ENCODE measurements at places on chromosomes 11 and 22.

- DNase-seq: no peak
These were observed 97.1 kb downstream of the RPL27A start for GRCh38 chr11:8779732-8780131.

- DNase-seq: no peak
These were observed 269.9 kb downstream of the TBC1D22A start for GRCh38 chr22:47032091-47032943.

DNA sequence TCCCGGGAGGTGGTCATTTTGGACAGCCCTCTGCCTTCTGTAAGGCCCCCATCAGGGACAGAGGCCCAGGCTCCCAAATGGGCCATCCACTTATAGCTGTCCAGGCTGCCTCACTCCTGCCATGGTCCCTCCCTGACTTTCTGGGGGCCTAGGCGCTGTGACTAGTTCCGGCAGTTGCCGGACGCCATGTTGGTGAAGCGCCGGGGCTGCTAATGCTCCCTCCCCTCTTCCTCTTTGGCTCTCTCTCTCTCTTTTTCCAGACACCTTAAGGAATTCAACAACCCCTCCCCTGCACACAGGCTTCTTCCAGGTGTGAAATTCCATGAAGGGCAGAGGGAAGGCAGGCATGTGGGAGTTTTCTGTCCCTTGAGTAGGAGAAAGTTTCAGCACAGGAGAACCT, 445.6 kb downstream of the SOX6 start:
- DNase-seq: no peak

GRCh38 chr22:49326558-49326957, 501.1 kb downstream of the BRD1 start:
- DNase-seq: no peak

- DNase-seq: no peak
These were observed at the start of gene SYT12 for GRCh38 chr11:67022961-67023956. Gene SYT12 (plus strand): TSS chr11:67023134. CDS start chr11:67030145, 7,011 bp downstream.

- peak; percentile 16 for DNase-seq
These were observed at the start of gene APBB1 for GRCh38 chr11:6419009-6419631. Gene APBB1 (minus strand): TSS chr11:6419094. CDS start chr11:6411347, 7,747 bp downstream.

DNA sequence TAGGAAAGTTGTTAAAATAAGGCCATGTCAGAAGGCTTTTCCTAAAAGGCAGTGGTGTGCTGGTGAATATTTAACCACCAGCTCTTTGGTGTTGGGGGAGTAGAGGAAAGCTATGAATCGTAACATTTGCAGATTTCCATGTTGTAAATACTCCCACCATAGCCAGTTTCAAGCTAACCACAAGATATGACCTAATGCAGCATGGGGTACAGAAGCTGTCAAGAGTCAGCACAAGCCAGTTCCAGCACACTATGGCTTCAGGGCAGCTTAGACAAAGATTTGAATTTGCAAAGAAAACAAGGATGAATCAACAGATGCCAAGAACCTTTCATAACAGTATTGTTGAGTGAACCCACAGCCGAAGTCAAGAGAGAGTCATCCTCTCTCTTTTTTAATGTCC, 40.0 kb downstream of the COMMD9 start:
- no peak for DNase-seq

- no peak for DNase-seq
These were observed 24.0 kb downstream of the SLC43A1 start for GRCh38 chr11:57491371-57492061.

DNA sequence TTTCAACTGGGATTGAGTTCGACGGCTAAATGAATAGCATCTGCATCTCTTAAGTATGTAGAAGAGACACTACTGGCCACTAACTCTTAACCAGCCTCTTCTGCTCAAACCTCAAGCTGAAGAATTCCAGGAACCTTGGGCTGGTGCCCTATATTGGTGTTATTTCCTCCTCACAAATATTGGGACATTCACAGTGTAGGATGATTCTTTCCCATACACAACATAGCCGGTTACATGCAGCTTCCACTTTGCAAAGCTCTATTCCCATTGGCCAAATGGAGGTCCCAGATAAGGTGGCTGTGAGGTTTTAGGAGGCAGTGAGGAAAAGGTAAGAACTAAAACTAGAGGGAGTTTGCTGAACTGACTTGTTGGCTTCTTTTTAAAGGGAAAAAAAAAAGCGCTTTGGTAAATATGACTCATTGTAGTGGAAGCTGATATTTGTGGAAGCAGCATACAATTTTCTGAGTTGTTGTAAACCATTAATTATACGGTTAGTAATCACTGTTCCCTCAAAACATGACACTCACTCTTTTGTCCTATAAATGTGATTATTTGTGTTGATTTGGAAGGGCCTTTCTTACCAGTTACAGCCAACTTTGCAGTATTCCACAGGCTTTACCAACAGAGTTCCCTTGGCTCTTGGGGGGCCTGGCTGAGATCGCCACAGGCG, 17.6 kb downstream of the C22orf31 start:
- no peak for DNase-seq

- no peak for DNase-seq
These were observed 12.8 kb upstream of the TPCN2 start for GRCh38 chr11:69035946-69036340.

DNA sequence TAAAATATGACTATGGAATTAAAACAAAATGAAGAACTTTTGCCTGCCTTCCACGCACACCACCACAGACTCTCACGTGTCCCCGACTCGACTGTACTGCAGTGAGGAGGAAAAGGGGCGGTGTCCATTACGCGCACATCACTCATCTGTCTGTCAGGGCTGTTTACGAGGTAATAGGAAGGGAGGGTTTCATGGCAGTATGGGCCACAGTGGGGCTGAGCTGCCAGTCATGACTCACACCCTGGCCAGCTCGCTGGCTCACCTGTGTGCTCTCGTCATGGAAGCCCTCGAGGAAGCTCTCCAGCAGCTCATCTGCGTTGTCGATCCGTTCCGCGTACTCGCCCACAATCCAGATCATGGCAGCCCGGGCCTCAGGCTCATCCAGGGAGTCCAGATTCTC, 33.5 kb upstream of the RASL10A start:
- DNase-seq: peak; percentile 88

- no peak for DNase-seq
These were observed 5.5 kb downstream of the ZC3H12C start for GRCh38 chr11:110098645-110099044.

DNA sequence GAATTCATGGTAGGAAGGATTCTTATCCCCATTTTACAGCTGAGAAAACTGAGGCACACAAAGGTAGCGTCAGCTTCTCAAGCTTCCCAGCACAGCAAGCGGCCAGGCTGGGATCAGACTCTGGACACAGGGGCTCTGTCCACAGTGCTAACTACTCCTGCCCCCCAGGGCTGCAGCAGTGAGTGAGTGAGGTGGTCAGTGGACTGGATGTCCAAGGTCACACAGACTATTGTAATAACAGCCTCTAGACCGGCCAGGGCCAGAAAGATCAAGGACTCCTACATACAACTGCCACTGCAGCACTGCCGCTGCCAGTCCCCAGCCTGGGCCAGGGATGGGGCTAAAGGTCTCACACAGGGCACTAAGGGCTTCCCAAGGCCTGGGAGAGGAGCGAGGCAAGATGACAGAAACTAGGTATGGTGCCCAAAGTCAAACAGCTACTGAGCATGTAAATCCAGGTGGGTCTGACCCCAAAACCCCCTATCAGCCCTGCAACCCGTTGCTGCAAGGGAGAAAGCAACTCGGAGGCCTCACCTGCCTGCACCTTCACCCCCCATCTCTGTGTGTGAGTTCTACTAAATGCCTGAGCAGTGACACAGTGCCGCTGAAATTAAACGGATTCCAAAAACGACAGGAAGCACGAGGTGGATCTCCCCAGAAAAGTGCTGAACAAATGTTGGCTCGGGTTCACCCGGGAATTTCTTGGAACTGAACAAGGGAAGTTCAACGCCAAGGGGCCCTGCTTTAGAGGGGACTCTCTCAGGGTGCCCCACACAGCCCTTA, 161.8 kb upstream of the GRK3 start:
- no peak for DNase-seq

GRCh38 chr11:20036626-20037335, 123.5 kb downstream of the DBX1 start:
- DNase-seq: peak; percentile 17

DNA sequence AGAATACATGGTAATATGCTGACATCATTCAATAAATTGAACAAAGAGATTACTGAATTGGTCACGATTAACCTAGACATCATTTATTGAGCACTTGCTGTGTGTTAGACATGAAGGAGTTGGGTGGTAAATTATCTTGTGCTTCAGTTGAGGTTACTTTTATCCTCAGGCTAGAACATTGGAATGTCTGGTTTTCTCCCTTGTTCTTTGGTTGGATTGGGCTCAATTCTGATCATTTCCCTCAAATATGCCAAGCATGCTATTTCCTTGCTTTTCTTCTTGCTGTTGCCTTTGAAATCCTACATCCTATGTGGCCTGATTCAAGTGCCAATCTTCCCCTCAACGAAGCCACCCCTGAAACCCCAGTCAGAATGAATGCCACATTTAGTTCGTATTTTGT, 65.8 kb downstream of the DEUP1 start:
- no peak for DNase-seq

- DNase-seq: no peak
These were observed 34.5 kb downstream of the TENM4 start for GRCh38 chr11:79406376-79406775.

DNA sequence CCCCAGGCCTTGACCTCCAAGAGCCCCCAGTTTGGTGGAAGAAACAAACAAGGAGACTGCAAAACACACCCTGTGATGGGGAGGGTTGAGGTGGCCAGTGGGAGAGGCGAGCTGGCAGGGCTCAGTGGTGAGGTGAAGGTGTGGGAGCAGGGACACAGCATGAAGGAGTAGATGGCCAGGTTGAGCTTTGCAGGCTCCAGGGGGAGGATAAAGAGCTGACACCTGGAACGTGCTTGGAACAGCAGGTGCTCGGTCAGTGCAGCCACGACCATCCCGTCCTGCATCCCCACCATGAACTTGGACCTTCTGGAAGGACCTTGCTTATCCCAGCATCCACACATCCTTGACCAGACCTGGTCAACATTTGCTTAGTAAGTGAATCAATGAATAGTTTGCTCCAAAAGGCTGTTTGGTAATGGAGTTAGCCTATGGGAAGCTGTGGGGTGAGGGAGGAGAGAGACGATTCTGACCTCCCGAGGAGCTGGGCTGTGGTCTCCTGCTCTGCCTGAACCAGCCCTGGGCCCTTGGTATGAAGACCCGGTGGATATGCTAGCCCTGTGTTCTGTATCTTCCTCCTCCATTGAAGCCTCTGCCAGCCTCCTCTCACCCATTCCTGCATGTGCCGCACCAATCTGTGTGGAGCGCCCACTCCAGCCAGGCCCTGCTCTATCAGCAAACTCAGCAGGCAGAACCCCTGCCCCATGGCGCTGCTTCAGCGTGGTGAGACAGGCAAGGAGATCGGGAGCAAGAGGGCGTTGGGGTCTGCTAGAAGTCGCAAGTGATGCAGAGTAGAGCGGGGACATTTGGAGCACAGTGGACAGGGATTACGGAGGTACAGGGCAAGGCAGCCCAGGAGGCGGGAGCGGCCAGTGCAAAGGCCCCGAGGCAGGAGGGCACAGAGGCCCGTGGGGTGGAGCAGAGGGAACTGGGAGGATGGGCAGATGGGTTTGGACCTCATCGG, 9.9 kb downstream of the LINC01488 start:
- no peak for DNase-seq

DNA sequence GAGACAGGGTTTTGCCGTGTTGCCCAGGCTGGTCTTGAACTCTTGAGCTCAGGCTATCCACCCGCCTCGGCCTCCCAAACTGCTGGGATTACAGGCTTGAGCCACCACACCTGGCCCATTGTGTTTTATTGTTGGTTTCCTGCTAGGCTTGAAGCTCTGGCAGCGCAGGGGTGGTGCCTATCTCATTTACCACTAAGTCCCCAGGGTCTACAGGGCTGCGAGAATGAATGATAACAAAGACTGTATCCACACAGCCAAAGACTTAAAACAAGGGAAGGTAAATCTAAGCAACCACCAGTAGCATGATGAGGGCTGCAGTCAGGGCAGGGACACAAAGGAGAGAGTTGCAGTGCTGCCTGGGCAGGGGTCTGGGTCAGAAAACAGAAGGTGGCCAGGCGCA, 37.3 kb upstream of the XBP1 start:
- DNase-seq: no peak

GRCh38 chr11:36409152-36409816, 100.8 kb downstream of the TRAF6 start:
- no peak for DNase-seq

DNA sequence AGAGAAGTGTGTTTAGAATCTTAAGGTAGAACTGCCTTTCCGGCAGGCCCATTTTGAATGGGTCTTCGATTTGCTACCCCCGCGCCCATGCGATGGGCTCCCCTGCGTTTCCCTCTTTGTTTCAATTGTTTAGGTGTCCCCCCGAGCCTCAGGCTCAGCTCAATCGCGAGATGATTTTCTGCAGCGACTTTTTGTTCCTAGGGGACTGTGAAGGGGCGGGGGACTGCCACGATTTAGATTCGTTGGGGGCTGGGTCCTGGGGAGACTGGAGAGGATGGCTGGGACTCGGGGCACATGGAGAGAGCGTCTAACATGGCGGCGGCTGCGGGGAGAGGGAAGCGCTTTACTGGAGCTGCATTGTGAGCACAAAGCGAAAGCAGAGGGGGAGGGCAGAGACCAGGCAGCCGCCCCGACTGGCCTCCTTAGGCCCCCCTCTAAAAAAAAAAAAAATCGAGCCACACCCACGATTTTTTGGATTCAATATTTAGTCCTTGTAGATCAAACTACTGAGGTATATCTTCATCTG, 1.7 kb downstream of the CAPRIN1 start:
- peak; percentile 20 for DNase-seq

DNA sequence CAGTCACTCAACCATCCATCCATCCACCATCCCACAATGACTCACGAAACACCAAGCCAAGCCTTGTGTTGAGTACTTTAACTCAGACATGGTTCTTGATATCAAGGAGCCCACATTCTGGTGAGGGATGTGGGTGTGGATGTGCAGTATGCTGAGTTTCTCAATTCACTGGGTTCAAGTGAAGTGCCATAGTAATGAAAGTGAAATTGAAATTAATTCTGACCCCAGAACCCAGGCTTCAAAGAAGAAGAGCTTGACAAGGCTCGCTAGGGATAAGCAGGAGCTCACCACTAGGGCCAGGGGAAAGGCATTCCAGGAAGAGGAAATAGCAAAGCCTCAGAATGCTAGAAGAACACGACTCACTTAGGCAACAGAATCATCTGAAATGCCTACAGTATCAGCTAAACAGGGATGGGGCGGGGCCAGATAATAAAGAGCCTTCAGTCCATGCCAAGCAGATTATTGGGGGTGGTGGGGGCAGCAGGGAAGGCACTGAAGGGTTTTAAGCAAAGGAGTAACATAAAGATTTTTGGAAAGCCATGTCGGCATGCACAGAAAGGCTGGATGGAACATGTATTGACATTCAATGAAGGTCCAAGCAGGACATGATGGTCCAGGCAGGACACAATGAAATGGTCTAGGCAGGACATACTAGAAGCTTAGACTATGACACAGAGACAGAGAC, 37.2 kb downstream of the RTL6 start:
- no peak for DNase-seq

GRCh38 chr11:118102721-118103261, 16.0 kb upstream of the SMIM35 start:
- no peak for DNase-seq

DNA sequence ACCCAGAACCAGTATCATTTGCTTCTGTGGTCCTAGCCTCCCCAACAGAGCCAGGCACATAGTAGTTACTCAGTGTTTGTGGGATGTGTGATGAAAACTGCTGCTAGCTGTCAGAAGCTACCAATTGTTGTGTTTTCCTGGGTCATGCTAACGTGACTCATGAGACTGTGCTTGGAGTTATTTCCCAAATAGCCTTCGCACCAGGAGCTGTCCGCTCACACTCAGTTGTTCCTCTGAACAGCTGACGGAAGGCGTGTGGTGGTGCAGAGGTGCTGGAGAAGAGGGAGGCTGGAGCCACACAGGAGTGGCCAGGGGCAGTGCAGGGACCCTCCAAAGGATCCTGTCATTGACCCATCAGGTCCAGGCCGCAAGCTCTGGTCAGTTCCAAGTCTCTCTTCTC, 53.9 kb upstream of the TBCEL start:
- DNase-seq: no peak

Measured in NCI-H510A (cell line).